Astrocyte of the hippocampus (primary cell): ENCODE measurements at places on chromosomes 4 and X.

DNA sequence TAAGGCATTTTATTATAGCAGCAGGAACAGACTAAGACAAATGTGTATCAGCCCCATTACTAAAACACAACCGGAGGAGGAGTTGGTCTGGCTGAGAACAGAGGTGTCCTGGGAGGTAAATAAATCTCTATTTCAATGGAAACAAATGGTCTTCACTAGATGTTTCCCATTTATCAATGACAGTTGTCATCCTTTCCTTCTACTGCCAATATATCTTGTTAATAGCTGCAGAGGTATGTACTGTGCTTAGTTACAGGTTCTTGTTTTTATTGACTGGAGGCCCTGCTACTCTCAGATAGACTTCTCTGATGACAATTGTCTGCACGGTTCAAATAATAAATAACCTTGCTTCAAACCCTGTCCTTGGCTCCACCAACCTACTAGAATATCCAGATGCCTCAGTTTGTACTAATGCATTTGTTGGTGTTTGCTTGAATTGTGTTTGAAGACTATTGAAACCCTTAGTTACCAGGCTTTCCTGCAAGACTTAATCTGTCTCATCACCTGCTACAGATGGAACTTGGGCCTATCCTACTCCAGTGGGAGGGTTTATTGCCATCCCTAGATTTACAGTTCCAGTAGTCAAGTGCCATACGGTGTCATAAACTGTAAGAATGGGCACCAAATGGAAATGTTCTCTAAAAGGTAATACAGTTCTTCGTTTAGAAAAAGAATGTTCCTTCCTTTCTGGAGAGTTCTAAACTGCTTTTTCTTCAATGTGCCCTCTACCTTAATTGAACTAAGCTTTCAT, 29.8 kb upstream of the HPGDS start:
- DNase-seq: no peak

GRCh38 chr4:67130411-67130810, 414.9 kb downstream of the CENPC start:
- DNase-seq: peak; percentile 21

DNA sequence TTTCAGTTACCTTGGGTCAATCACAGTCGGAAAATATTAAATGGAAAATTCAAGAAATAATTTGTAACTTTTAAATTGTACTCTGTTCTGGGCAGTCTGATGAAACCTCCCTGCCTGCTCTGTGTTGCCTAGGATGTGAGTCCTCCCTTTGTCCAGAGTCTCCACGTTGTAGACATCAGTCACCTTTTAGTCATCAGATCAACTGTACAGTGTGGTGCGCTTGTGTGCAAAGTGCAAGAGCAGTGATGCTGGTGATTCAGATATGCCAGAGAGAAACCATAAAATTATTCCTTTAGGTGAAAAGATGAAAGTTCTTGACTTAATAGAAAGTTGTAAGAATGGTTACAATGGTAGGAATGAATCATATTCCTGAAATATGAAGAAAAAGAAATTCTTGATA, 1.4 kb downstream of the SPATA4 start:
- DNase-seq: peak; percentile 45

DNA sequence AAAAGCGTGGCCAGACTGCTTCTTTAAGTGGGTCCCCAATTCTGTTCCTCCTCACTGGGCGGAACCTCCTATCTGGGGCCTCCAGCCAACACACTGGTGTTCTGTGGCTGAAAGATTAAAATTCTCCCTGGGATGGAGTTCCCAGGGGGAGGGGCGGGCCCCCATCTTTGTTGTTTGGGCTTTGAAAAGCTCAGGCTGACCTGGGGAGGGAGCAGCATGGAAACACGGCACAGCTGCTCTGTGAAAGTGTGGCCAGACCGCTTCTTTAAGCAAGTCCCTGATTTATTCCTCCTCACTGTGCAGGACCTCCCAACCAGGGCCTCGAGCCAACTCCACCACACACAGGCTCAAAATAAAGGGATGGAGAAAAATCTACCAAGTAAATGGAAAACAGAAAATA, 219.5 kb downstream of the TMEM47 start:
- no peak for DNase-seq

DNA sequence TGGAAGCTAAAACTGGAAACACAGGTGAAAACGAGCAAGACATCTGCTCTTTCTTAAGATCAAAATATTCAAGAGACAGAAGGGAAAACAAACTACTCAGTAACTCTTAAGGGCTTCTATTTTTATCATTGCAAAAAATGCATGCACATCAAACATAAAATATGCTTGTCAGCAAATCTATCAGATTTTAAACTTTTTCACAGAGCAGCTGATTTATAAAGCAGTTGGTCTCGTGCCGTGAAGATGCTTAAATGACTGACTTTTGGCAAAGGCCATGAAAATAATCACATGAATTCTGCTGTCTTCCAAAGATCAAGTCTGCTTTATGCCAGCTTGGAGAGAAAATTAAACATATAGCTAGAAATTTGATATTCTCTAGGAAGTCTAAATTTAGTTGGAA, 482.1 kb upstream of the HS3ST1 start:
- DNase-seq: no peak

DNA sequence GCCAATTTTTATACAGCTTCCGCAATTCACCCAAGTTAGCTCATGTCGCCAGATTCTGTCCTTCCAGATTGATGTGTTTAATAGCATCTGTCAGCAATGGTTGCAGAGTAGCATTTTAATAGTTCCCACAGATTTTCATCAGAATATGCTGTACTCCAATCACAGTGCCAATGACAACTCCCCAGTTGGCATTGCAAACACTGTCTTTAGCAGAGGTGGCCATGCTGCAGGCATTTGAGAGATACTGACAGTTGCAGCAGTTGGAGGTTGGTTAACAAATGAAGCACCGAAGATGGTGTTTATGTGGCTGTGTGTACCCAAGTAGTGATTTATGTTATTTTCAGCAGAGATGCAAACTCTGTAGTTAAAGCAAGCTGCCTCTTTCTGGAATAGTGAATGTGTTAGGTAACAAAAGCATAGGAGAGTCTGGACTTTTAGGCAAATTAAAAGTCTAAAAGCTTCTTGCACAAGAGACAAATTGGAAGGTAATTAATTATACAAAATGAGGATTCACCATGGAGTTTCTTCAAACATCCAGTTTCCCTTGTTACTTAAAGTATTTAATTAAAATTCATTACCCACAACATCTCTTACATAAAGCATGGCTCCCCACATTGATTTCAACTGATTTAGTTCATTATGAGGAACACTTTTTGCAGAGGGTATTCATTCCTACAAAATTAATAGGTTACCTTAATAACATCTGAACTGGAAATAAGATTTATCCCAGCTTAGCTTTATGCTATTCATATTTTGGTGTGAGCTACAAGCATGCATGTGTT, 65.2 kb downstream of the PARM1 start:
- DNase-seq: no peak

GRCh38 chr4:10866666-10867065, 182.1 kb upstream of the CLNK start:
- DNase-seq: no peak

- DNase-seq: no peak
Observed at GRCh38 chrX:44989995-44990770, 117.2 kb downstream of the KDM6A start.
